ENCODE measurements at places on chromosomes 13 and 19.

DNA sequence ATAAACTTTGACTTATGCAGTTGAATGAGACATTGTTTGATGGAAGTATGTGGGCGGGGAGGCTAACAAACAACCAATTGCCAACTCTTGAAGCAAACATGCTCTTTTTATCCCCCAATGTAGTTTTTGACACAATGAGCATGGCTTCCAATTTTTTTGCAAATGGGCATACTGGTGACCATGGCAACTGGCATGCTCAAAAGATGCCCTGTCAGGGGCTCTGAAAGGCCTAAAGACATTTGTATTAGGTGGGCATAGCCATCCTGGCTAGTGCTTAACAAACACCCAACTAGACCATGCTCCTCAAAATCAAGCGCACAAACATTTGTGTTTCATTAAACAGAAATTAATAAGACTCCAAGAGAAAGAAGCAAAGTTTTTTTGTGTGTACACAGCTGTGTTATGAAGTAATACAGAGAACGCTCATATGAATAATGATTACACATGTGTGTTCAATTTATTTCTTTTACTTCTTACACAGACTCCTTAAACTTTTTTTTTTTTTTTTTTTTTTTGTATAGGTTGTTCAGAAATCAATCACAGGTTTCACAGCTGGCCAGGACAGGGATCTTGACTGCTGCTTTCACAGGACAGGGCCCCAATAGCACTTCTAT is 95.6 kb downstream of the DLEU7 start:
- no peaks in the 10 kb centered on the region for H3K27me3 ChIP-seq
- no peak for DNase-seq
- H3K36me3 ChIP-seq, result no peaks in the 10 kb centered on the region
- H3K4me3 ChIP-seq, result no peak overlapping the region
- H3K27ac ChIP-seq, result no peak overlapping the region

GRCh38 chr13:102686024-102686423 is 8.8 kb downstream of the METTL21C start:
- H3K4me3 ChIP-seq, result no peak overlapping the region
- no peaks in the 10 kb centered on the region for H3K27me3 ChIP-seq
- no peak overlapping the region for H3K27ac ChIP-seq
- no peaks in the 10 kb centered on the region for H3K36me3 ChIP-seq

DNA sequence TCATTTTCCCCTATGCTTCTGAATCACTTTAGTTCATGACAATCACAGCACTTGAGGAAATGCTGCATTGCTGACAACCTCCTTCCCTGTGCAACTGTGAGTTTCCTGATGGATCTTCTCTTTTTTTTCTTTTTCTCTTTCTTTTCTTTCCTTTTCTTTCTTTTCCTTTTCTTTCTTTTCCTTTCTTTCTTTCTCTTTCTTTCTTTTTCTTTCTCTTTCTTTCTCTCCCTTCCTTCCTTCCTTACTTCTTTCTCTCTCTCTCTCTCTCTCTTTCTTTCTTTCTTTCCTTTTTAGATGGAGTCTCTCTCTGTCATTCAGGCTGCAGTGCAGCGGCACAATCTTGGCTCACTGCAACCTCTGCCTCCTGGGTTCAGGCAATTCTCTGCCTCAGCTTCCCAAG is 247.9 kb upstream of the HTR2A start:
- no peaks in the 10 kb centered on the region for H3K27me3 ChIP-seq
- H3K27ac ChIP-seq, result no peak overlapping the region
- H3K4me3 ChIP-seq, result no peak overlapping the region
- H3K4me1 ChIP-seq, result no peaks in the 10 kb centered on the region

DNA sequence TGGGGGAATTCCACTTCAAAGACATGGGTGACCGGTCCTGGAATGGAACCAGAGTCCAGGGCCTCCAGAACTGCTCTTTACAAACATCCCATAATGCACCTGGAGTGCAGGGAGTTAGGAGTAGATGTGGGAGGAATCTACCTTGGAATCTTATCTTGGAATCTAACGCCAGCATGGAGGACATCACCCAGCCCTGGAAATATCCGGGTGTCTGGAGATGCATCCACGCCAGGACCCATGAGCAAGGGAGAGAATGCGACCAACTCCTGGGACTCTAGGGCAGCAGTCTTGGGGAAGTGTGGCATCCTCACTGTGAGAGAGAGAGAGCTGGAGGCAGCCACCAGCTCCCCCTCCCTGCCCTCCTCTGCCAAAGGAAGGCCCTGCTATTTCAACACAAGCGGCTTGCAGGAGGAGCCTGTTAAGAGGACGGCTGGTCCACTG is 211.8 kb downstream of the UQCRFS1 start:
- no peaks in the 10 kb centered on the region for H3K4me1 ChIP-seq
- H3K27ac ChIP-seq, result no peak overlapping the region
- peak; percentile 88 for DNase-seq
- H3K4me3 ChIP-seq, result no peak overlapping the region

GRCh38 chr19:39941151-39941550 is 6.7 kb upstream of the FCGBP start:
- H3K4me1 ChIP-seq, result no peaks in the 10 kb centered on the region
- no peak for DNase-seq
- H3K27ac ChIP-seq, result no peak overlapping the region
- no peaks in the 10 kb centered on the region for H3K36me3 ChIP-seq

DNA sequence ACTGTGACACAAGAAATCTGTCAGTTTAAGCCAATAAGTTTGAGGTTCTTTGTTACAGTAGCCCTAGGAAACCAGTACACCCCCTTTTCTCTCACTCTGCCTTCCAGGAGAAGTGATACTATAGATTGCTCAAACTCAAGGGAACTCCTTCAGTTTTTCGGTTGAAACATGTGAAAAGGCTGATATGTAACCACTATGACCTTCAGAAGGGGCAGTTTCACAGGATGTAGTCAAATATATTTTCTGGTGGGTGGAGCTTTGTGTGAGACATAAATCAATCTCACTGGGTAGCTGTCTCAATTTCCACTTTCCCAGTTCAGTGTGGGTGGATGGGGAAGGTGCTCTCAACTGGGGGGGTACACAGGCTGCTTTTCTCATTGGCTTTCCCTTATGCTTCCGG is 41.7 kb downstream of the HTR2A start:
- no peak overlapping the region for H3K4me3 ChIP-seq
- H3K27ac ChIP-seq, result no peak overlapping the region
- no peaks in the 10 kb centered on the region for H3K36me3 ChIP-seq
- DNase-seq, result no peak

DNA sequence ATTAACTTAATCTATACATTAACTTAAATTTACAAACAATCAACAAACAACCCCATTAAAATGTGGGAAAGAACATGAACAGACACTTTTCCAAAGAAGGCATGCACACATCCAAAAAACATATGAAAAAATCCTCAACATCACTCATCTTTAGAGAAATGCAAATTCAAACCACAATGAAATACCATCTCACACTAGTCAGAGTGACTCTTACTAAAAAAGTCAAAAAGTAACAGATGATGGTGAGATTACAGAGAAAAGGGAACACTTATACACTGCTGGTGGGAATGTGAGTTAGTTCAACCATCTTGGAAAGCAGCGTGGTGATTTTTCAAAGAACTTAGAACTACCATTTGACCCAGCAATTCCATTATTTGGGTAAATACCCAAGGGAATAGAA is 759.2 kb upstream of the SLITRK1 start:
- no peak overlapping the region for H3K4me3 ChIP-seq
- no peaks in the 10 kb centered on the region for H3K27me3 ChIP-seq
- no peaks in the 10 kb centered on the region for H3K4me1 ChIP-seq
- H3K27ac ChIP-seq, result no peak overlapping the region
- H3K36me3 ChIP-seq, result no peaks in the 10 kb centered on the region

GRCh38 chr19:49468746-49469447 is 5.1 kb upstream of the FLT3LG start:
- peaks cover 36% of the 10 kb centered on the region for H3K36me3 ChIP-seq
- H3K27ac ChIP-seq, result no peak overlapping the region
- H3K27me3 ChIP-seq, result no peaks in the 10 kb centered on the region

GRCh38 chr19:49930483-49931011 is 1.2 kb upstream of the NUP62 start:
- H3K36me3 ChIP-seq, result peaks cover 16% of the 10 kb centered on the region
- H3K4me3 ChIP-seq, result no peak overlapping the region
- no peak overlapping the region for H3K27ac ChIP-seq
- DNase-seq, result no peak
- no peaks in the 10 kb centered on the region for H3K27me3 ChIP-seq

DNA sequence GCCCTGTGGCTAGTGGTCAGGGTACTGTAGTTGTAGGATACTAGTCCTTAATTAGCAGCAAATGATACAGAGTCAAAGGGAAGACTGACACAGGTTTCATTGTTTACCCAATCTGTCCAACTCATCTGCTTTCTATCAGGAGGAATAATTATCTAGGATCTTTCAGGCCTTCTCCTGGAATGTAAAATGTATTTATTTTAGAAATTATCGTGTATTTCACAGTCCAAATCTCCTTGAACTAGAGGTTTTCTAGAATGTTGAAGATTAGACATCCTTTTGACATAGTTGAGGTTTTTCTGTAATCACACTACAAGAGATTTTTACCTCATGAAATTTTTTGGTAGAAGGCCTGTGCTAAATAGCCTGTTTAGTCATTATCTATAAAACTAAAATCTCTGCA is 1694.8 kb upstream of the PCDH20 start:
- no peaks in the 10 kb centered on the region for H3K4me1 ChIP-seq
- no peak overlapping the region for H3K27ac ChIP-seq
- no peaks in the 10 kb centered on the region for H3K27me3 ChIP-seq
- H3K4me3 ChIP-seq, result no peak overlapping the region
- no peaks in the 10 kb centered on the region for H3K36me3 ChIP-seq
- no peak for DNase-seq

DNA sequence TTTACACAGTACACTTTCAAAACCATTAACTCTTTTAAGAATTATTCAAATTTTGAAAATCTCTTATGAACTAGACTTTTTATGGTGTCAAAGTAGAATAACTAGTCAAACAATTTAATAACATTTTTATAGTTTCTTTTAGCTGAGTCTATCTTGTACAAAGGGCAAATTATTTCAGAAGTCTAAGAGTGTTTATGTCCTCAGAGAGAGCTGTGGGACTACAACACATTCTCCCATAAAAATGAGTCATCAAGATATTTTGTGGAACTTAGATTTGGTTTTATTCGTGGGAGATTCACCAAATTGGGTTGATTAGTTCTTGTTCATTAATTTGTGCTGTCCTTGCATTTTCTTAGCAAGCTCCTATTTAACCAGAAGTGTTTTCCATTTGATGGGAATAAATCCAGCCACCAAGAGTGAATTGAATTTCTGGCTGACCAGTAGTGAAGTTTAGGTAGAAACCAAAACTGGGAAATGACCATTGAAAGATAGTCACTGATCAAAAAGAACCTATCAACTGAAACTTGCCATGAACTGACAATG is 291.0 kb downstream of the DLEU7 start:
- no peak overlapping the region for H3K4me3 ChIP-seq
- no peak for DNase-seq
- no peaks in the 10 kb centered on the region for H3K27me3 ChIP-seq
- H3K4me1 ChIP-seq, result no peaks in the 10 kb centered on the region
- no peak overlapping the region for H3K27ac ChIP-seq

GRCh38 chr13:61144834-61145593 is 270.6 kb downstream of the PCDH20 start:
- no peaks in the 10 kb centered on the region for H3K4me1 ChIP-seq
- no peak overlapping the region for H3K27ac ChIP-seq
- no peaks in the 10 kb centered on the region for H3K36me3 ChIP-seq
- DNase-seq, result no peak
- no peaks in the 10 kb centered on the region for H3K27me3 ChIP-seq
- no peak overlapping the region for H3K4me3 ChIP-seq

GRCh38 chr13:94959626-94960025 is 247.3 kb upstream of the SOX21 start:
- no peaks in the 10 kb centered on the region for H3K36me3 ChIP-seq
- no peaks in the 10 kb centered on the region for H3K4me1 ChIP-seq
- no peak overlapping the region for H3K27ac ChIP-seq
- H3K4me3 ChIP-seq, result no peak overlapping the region
- no peak for DNase-seq

- H3K27ac ChIP-seq, result peak overlapping the region; percentile 50
- peaks cover 21% of the 10 kb centered on the region for H3K4me1 ChIP-seq
- no peaks in the 10 kb centered on the region for H3K36me3 ChIP-seq
- no peaks in the 10 kb centered on the region for H3K27me3 ChIP-seq
Observed at GRCh38 chr13:26425443-26426358, 131.8 kb upstream of the WASF3 start.

- H3K4me1 ChIP-seq, result no peaks in the 10 kb centered on the region
- H3K27me3 ChIP-seq, result no peaks in the 10 kb centered on the region
- no peaks in the 10 kb centered on the region for H3K36me3 ChIP-seq
- no peak overlapping the region for H3K4me3 ChIP-seq
- H3K27ac ChIP-seq, result peak overlapping the region; percentile 11
Observed at GRCh38 chr19:46481223-46481848, 10.0 kb upstream of the PNMA8A start.

GRCh38 chr13:93549326-93550005 is 322.9 kb downstream of the GPC6 start:
- DNase-seq, result no peak
- H3K4me1 ChIP-seq, result peaks cover 2% of the 10 kb centered on the region
- H3K27ac ChIP-seq, result no peak overlapping the region
- no peak overlapping the region for H3K4me3 ChIP-seq
- no peaks in the 10 kb centered on the region for H3K36me3 ChIP-seq

Data from trophoblast cell (in vitro differentiated cells and primary cell).